Chondrocyte (in vitro differentiated cells): ENCODE measurements at places on chromosomes 3 and 15. TPM values are rescaled to one million over a fixed set of nuclear protein-coding genes. Genes with fewer than 3 reads are reported as not detected.

C2CD4B gene
- 0.17 TPM in 1 of 3 replicates, not detected in the others for total RNA-seq

CCDC39 gene
- not detected in 3 replicates for total RNA-seq

IGSF11 gene
- total RNA-seq = not detected in 3 replicates

FRG2C gene
- not detected in 3 replicates for total RNA-seq

CYP11A1 gene
- 0.32 to 0.54 TPM in 2 of 3 replicates, not detected in the other for total RNA-seq

VIPR1 gene
- 5.8 to 17.0 TPM (median 6.1 TPM) in 3 replicates for total RNA-seq

ADIPOQ gene
- total RNA-seq = 0.05 TPM in 1 of 3 replicates, not detected in the others

HHATL gene
- not detected in 3 replicates for total RNA-seq

SMC4 gene
- 38.7 to 52.9 TPM (median 40.2 TPM) in 3 replicates for total RNA-seq

MAP2K5 gene
- total RNA-seq = 14.0 to 19.8 TPM (median 17.5 TPM) in 3 replicates

ZBED2 gene
- total RNA-seq = not detected in 3 replicates

FGD5 gene
- 0.22 to 0.46 TPM (median 0.28 TPM) in 3 replicates for total RNA-seq

SERINC4 gene
- not detected in 3 replicates for total RNA-seq

GOLGA6L26 gene
- total RNA-seq = not detected in 3 replicates

UROC1 gene
- 0.15 TPM in 1 of 3 replicates, not detected in the others for total RNA-seq

FBXW12 gene
- not detected in 3 replicates for total RNA-seq

HTR3E gene
- total RNA-seq = not detected in 3 replicates

CASR gene
- not detected in 3 replicates for total RNA-seq

PRR23E gene
- total RNA-seq = not detected in 3 replicates

LDHAL6B gene
- total RNA-seq = not detected in 3 replicates

LRRIQ4 gene
- total RNA-seq = not detected in 3 replicates

GRAMD1C gene
- 1.2 to 2.3 TPM (median 1.6 TPM) in 3 replicates for total RNA-seq

ANKRD63 gene
- total RNA-seq = 0.25 to 1.1 TPM in 2 of 3 replicates, not detected in the other

CMC1 gene
- 9.4 to 14.4 TPM (median 13.4 TPM) in 3 replicates for total RNA-seq

IL17RD gene
- 5.1 to 6.3 TPM (median 6.1 TPM) in 3 replicates for total RNA-seq

RTF1 gene
- total RNA-seq = 30.5 to 42.7 TPM (median 31.0 TPM) in 3 replicates

DUOXA1 gene
- 0.47 to 0.82 TPM (median 0.64 TPM) in 3 replicates for total RNA-seq

RAF1 gene
- 80.7 to 97.9 TPM (median 85.0 TPM) in 3 replicates for total RNA-seq

CALML4 gene
- 0.65 to 0.97 TPM (median 0.90 TPM) in 3 replicates for total RNA-seq
